Activated CD4-positive, alpha-beta T cell treated with anti-CD3 and anti-CD28 coated beads, Interleukin-2, amount 50 U/mL, for 16 hours (primary cell): ENCODE measurements at places on chromosomes 12 and 14.
A peak's percentile ranks its signal among the peaks of the same experiment; 100 is the strongest.

DNA sequence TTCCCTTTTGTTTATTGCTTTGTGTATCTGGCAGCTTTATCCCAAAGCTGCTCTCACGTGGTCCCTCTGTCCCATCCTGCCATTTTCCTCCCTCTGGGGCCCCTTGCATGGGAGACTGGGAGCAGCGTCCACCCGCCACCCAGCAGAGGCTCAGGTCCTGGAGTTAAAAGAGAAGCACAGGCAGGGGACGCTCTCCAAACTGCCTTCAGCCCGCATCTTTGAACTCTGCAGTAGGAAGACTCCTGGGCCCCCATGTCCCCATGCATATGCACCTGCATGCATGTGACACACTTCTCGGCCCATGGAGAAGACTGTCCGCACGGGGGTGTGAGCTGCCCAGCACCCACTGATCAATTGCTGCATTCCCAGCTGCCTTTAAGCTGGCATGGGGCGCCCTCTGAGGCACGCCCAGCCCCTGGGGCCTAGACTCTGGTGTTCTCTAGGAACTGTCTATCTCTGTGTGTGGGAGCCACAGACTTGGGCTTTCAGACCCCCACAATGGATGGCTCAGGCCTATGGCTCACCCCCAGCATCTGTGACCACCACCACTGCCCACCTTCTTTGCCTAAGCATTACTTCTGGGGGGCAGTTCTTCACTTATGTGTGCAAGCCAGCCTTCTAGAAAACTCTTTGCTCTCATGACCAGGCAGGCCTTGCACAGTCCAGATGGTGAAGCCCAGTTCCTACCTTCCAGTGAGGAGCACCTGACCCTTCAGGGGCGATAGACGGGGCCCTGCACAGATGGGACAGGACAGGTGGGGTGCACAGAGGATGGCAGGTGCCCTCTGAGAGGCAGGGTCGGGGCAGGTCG lies 96.1 kb upstream of the DIO3 start:
- DNase-seq, result no peak

DNA sequence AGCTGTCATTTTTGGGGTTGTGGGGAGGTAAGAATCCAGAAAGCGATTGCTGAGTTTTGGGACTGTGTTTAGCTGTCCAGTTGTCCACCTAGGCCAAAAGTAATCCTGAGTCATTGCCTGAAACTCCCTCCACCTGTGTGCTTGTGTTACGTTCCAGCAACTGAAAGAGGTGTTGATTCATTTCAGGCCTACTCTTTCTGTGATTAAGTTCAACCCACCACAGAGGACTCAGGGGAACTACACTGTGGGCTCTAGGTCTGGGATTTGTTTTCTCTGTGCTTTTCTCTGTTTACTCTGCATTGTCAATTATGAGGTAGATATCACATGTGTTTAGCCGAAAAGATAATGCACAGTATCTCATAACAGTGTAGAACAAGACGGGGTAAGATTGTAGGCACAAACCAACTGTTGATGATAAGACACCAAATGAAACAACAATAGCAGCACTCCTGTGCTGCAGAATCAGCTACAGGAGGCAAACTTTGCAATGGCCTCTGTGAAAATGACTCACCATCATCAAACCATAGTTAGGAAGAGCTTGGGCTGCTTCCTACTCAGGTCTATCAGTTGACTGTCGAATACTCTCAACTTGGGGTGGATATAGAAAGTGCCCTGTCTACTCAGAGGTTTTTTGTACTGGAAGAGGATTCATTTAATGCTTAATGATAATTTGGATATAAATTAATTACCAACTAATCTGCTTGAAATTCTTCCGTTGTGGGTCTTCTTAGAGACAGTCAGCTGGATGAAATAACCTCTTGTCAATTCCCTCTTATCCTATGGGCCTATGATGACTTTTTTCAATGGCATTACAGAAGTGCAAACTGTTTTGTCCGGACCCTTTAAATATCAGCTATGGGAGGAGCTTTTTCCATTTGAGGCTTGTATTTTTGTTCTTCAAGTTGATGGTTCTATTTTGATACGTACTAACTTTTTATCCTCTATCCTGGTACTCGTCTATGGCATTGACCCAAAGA lies 385.9 kb downstream of the BMP4 start:
- no peak for DNase-seq

GRCh38 chr14:73694083-73694482 lies 20.1 kb downstream of the PNMA1 start:
- no peak for DNase-seq

DNA sequence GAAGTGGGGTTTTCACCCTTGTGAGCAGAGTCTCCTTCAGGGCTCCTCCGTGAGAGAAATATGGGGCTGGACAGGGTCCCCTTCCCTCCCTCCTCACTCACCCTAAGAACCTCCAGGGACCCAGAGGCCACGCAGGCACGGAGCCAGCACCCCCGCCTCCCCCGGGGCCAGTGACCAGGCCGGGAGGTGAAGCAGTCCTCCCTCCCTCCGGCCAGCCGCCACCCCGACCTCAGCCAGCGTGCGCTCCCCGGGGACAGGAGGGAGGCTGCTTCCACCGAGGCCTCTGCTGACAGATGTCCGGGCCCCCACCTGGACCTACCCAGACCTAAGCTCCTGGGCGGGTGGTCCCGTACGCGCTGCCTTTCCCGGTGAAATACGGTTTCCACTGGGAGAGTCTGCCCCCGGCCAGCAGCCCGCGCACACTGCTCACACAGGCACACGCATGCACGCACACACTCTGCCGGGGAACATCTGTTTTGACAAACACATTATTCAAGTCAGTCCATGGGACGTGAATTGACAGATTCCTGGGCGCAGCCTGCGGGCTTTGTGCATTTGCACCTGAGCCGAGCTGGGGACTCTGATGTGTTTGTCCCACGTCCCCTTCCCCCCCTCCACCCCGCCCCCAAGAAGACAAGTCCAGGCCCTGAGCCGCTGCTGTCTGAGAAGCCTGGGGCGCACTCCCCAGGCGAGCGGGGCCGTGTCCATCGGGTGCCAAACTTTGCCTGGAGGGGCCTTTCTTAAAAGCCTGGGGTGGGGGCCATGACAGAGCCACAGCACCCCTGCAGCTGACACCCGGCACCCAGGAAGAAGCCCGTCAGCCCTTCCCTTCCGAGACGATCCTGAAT lies 725 bp downstream of the RIMBP2 start:
- DNase-seq, result no peak

- no peak for DNase-seq
Observed at GRCh38 chr12:115337693-115338543, 653.9 kb upstream of the TBX3 start.

GRCh38 chr14:77459072-77459723 lies 1.3 kb downstream of the AHSA1 start:
- DNase-seq, result peak; percentile 74

GRCh38 chr12:92899386-92900001 lies 29.6 kb downstream of the EEA1 start:
- DNase-seq, result no peak

DNA sequence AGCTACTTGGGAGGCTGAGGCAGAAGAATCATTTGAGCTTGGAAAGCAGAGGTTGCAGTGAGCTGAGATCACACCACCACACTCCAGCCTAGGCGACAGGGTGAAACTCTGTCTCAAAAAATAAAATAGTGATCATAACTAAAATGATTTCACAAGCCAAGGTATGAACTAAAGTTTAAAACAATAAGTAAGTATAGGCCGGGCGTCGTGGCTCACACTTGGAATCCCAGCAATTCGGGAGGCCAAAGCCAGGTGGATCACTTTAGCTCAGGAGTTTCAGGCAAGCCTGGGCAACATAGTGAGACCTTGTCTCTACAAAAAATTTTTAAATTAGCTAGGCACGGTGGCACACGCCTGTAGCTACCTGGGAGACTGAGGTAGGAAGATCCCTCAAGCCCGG lies 27.4 kb downstream of the BLTP3B start:
- DNase-seq, result no peak

GRCh38 chr14:34181338-34181737 lies 230.5 kb upstream of the EGLN3 start:
- no peak for DNase-seq

- DNase-seq, result no peak
Observed at GRCh38 chr14:73759183-73759713, 45.1 kb upstream of the PNMA1 start.

DNA sequence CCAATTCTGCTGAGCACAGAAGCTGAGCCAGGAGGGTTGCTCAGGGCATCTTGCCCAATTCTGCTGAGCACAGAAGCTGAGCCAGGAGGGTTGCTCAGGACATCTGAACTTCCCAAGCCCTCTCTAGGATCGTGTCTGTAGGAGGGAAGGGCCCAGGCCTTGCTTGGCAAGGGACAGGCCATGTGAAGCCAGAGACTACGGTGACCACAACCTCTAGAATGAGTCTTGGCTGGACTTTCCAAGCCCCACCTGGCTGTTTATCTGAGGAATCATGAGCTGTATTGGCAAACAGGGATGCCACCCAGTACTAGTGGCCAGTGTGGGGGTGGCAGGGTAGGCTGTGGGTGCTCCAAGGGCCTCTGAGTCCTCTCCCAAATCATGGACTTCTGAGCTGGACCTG lies 7.7 kb upstream of the SERPINA6 start:
- no peak for DNase-seq

DNA sequence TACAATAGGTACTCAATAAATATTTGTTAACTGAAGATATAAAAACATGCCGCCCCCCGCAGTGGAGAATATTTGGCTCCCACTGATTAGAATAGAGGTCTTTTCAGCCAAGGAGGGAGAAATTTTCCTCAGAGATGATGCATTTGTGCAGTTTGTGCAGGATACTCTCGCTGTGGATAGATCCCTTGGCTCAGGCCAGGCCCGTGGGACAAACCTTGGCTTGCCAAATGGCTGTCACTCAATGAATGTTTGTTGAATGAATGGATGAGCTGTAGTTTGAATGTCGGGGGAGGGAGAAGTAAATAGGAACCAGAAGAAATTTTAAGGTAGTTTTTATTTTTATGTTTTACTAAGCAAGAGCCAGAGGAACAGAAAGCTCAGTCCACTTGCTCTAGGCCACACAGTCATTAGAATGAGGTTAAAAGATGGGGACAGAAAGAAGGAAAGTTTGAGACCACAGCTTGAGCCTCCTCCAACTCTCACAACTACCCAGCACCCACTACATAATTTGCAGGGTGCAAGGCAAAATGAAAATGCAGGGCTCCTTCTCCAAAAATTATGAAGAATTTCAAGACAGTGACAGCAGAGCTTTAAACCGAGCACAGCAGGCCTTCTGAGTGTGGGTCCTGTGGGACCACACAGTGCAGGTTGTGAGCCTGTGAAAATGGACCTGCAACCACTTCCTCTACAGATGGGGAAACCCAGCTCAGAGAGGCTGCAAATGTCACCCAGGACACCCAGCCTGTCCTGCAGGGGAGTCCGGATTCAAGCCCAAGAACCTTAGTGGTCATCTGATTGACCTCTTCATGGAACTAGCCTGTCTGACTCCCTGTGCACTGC lies 51.4 kb downstream of the WSCD2 start:
- no peak for DNase-seq

GRCh38 chr12:101782273-101782731 lies 43.0 kb upstream of the SYCP3 start:
- peak; percentile 71 for DNase-seq

- no peak for DNase-seq
Observed at GRCh38 chr14:36757734-36758601, 96.3 kb downstream of the PAX9 start.

DNA sequence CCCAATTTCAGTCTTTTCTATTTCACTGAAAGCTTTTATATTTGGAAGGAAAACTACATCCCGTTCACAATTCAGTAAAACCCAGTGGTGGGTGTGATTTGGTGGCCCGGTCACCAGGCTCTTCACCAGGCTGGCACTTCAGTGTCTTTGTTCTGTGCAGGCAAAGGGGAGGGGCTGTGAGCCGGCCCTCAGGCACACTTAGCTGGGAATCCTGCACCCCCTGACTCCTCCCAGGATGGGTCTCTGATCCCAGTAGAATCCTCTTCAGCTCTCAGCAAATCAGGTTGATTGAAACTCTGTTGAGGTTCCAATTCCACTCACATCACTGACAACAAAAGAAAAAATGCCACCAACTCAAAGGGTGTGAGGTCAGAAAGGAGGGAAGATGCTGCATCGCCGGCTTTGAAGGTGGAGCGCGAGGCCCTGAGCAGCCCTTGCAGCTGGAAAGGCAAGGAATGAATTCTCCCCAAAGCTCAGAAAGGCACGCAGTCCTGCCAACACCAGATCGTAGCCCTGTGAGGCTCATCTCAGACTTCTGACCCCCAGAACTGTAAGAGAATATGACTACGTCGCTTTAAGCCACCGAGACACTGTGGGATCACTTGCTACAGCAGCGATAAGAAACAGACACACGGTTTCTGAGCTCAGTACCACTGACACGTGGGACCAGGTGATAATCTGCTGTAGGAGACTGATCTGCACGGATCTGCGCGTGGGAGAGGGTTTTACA lies 166.6 kb downstream of the PIWIL1 start:
- DNase-seq, result no peak

DNA sequence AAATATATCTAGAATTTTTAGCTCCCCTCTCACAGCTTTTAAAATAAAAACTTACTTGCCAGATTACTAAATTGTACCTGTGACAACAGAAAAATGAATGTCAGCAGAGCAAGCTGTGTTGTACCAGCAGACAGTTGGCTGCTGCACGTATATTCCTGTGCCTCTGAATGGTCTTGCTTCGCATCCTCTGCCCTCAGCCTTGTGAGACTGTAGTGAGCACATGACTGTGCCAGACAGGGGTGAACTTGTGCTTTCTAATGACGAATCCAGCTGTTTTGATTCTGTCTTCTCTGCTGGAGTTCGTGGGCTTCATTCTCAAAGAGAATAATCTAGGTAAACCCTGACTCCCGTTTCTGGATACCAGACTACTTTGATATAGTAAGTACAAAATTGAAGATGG lies 58.3 kb upstream of the FRMD6 start:
- no peak for DNase-seq

DNA sequence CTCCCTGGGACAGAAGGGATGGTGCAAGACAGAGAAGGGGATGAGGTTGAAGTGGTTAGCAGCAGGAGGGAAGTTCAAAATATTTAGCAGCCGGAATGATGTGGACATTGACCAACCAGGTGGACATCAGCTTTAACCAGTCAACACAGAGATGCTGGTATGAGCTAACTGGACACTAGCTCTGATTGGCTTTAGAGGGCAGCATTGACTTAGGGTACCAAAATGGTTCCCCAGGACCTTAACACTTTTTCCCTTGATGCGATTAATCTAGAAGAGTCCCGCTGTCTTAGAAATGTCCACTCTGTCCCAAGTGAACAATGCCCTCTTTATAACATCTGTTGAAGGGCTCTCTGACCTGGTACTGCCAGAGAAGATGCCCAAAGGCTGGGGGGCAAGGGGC lies 134.0 kb upstream of the GSC start:
- DNase-seq, result no peak

GRCh38 chr14:88311780-88312179 lies 11.3 kb downstream of the KCNK10 start:
- no peak for DNase-seq

- no peak for DNase-seq
Observed at GRCh38 chr14:99210333-99210732, 61.7 kb downstream of the BCL11B start.
